ENCODE measurements at places on chromosomes 16 and 17.

DNA sequence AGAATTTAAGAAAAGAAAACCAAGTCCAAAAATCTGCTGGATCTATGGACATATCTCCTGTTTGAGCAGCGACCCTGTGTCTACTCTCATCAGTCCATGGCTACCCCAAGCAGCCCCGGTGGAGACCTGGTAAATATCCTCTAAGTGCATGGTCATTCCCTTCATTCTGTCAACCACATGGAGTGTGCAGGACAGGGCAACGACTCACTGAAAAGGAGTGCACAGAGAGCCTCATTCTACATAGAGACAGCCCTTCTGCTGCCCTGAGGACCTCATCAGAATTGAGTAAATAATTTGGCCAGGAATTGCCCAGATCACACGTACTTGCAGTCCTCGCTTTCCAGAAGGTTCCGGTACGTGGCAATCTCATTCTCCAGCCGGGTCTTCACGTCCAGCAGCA, 3.0 kb downstream of the KRT38 start:
- no peak for DNase-seq

- DNase-seq: no peak
Measured at GRCh38 chr17:47203984-47204721, 5.0 kb upstream of the MYL4 start.

DNA sequence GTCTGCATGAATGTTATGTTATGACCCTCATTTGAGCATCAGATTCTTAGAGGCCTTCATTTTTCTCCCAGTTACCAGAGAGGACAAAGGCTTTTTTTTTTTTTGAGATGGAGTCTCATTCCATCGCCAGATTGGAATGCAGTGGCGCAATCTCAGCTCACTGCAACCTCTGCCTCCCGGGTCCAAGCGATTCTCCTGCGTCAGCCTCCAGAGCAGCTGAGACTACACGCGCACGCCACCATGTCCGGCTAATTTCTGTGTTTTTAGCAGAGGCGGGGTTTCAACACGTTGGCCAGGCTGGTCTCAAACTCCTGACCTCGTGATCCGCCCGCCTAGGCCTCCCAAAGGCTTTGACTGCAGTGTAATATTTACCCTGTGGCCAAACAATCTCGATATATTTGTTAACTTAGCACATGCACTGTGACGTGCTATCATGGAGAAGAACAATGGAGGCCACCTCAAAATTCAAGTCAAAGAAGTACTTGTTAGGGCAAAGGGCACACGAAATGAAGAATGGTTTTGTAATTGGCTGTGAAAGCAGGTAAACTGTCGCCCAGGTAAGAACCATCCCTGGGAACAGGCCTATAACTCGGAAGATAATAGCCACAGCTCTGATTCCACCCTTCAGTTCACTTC, 303.4 kb downstream of the SLC39A11 start:
- DNase-seq: no peak

- no peak for DNase-seq
Measured at GRCh38 chr17:10309003-10309974, 63.5 kb downstream of the MYH13 start.

DNA sequence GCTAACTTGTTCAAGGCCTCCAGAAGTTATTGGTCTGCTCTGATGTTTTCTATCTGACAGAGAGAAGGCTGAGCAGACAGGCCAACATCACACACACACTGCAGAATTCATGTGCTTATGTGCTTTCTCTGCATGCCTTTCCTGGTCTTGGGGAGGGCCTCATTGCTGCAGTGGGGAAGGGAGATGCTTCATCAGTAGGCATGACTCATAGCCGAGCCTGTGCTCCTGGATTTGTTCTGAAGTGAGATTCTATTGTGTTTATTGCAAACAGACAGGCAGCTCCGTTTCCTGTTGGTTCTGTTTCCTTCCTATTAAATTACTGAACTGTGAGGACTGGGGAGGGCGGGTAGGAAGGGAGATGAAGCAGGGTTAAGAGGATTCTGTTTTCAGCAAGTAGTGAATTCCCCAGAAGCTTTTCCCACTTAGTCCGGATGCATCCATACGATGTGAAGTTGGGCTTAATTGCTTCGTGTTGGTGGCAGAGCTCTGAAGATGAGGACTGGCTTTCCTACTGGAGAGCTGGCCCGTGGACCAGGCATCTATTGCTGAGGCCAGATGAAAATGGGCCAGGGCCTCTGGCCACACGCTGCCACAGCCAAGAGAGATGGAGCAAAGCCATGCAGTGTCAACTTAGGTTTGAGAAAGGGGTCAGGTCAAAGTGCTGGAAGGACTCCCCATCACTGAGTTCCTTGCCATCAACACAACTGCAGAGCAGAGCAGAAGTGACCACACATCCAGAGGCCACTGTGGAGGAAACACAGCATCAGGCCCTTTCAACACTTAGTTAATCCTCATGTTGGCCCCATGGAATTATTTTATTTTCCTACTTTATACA, 179.3 kb downstream of the UTP18 start:
- DNase-seq: no peak

GRCh38 chr17:42784409-42784808, 4.0 kb downstream of the WNK4 start:
- DNase-seq: no peak

- no peak for DNase-seq
Measured at GRCh38 chr16:84315422-84315821, 20.7 kb downstream of the WFDC1 start.

- no peak for DNase-seq
Measured at GRCh38 chr17:55776271-55776670, 25.4 kb downstream of the PCTP start.

DNA sequence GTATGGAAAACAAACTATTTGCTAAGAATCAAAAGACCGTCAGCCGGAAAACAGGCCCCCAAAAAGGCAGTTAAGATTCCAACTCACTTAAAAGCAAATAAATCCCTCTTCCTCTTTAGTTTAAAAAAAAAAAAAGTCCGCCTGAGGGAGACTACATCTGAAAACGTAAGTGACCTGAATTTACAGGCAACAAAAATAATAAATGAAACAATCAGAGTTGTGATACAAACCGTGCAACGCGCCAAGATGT, 1.1 kb downstream of the KANSL1 start:
- no peak for DNase-seq

GRCh38 chr17:34199932-34200534, 55.1 kb upstream of the CCL2 start:
- DNase-seq: peak; percentile 37

DNA sequence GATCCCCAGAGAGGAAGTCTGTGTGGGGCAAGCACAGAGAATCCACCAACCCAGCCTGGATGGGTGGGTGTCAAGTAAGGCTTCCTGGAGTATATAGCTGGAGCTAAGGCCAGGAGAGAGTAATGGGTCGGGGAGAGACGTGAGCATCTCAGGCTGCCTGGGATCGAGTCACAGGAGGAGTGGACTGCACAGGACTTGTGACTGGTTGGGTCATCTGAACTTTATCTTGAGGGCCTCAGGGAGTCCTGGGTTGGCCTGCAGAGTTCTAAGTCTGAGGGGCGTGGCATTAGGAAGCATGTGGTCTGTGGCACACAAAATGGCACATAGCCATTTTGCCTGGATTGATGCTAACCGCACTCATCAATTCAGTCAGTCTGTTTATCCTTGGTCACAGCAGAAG, 1.5 kb downstream of the PLA2G15 start:
- DNase-seq: no peak

DNA sequence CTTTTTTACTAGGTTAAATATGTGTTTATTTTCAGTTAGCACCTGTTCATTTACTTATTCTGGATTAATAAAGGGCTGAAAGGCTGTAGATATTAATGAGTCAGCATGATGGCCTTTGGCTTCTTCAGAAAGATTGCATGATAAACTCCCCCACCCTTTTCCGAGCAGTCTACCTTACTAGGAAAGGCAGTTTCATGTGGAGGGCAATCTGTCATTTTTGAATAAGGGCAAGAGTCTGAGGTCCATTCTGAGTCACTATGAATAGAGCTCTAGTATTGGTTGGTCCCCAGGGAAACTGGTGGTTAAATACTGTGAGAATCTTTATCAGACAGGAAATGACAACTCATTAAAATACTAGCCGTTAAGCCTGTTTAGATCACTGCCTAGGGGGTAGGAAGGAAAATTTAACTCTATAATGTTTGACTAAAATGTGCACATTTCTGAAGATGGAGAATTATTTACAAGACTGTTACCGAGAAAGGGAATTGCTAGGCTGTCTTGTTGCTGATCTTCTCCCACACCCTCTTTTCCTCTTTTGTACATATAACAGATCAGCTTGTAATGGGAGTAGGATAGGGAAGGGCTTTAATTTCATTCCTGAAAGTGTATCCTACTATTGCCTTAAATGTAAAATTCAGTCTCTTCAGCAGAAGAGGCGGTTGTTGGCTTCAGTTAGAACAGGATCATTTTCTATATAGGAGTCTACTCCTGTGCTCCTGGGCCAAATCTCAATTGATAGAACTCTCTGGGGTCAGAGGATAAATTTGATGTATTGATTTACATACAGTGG, 63.3 kb downstream of the TUBD1 start:
- DNase-seq: no peak

- DNase-seq: no peak
Measured at GRCh38 chr16:14378131-14378551, 251.9 kb downstream of the PARN start.

DNA sequence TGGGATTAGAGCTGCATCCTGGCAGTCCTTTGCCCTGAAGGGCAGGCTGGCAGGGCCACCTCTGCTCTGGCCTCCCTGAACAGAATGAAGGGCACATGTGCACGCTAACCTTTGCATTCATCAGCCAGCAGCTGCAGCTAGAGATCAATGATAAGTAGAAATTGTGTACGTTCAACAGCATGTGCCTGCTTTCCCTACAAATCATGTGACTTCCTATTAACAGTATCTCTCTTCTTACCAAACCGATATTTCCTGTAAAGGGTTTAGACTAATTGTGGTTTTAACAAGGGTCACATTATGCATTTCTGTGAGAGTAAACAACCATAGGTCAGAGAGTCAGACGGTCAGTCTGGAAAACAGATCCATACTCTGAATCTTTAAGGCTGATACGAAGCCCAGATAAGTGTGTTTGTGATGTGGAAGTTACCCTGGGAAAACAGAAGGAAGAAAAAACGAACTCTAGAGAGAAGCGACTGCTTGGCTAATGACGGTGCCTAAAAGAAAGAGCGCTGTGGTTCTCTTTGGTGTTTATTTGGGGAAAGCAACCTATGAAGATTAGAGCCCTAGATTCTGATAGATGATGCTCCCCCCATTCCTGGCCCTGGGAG, 219.4 kb downstream of the MAF start:
- DNase-seq: no peak

- no peak for DNase-seq
Measured at GRCh38 chr17:61464843-61465180, 12.6 kb downstream of the TBX4 start.

- no peak for DNase-seq
Measured at GRCh38 chr16:68548947-68549346, 9.9 kb downstream of the ZFP90 start.

GRCh38 chr17:40622509-40622928, 25.1 kb downstream of the SMARCE1 start:
- DNase-seq: no peak

DNA sequence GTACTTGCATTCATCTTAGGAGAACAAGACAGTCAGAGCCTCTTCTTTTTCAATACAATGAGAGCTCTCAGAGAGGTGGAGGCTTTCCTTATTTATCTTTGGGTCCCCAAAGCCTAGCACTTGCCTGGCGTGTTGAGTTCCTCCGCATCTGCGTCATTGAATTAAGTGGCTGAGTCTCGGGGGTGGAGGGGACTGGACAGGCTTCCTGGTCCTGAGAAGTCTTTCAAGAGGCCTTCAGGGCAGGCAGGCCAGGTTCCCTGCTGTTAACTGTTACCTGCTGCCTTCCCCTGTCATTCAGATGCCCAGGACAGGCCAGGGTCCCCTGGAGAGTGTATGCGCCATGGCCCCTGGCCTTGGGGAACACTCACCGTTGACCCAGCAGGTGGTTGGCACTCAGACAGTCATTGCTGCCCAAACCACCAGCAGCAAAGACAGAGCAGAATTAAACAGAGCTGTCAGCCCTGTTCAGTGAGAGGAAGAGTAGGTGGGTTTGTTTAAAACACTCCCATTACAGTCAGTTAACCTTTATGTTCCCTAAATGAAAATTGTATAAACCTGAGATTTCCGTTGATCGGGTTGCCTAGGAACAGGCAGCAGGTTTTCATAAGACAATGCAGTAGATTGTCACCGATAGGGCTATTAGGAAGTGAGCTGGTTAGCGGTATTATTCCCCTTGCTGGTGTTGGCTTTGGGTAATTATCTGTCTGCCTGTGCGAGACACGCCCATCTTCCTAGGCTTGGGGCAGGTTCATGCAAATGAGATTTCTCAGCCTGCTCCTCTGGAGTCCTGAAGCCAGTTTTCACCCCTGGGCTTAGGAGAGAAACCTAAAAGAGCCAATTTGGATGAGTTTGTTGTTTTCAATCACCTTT, 132.7 kb downstream of the CCDC182 start:
- no peak for DNase-seq

- DNase-seq: no peak
Measured at GRCh38 chr16:20073203-20074098, at the start of gene GPR139. Gene GPR139 (minus strand): TSS chr16:20073890. CDS start chr16:20073616, 274 bp downstream.

DNA sequence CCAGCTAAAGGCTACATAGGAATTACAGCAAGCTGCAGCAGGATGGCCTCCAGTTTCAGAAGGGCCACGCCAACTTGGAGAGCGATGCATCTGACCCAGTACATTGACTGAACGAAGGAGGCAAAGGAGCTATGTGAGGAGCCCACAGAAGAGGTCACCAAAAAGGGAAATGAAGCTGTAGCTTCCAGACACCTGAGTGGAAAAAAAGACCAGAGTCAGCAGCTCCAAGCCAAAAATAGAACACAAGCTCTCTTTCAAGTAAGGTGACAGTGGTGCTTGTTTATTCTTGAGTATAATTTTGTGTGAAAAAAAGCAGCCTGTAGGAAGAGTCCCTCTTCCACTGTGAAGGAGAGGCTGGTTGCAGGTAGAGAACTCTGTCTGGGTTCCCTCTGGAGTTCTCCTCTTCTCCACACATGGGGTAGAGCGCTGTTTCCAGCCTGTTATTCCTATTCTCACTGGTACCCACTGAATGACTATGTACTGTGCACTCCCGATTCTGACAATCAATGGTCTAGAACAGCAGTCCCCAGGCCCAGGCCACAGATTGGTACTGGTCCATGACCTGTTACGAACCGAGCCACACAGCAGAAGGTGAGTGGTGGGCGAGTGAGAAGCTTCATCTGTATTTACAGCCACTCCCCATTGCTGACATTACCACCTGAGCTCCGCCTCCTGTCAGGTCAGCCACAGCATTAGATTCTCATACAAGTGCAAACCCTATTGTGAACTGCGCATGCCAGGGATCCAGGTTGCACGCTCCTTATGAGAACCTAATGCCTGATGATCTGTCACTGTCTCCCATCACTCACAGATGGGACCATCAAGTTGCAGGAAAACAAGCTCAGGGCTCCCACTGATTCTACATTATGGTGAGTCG, 15.1 kb downstream of the CCL4 start:
- no peak for DNase-seq

DNA sequence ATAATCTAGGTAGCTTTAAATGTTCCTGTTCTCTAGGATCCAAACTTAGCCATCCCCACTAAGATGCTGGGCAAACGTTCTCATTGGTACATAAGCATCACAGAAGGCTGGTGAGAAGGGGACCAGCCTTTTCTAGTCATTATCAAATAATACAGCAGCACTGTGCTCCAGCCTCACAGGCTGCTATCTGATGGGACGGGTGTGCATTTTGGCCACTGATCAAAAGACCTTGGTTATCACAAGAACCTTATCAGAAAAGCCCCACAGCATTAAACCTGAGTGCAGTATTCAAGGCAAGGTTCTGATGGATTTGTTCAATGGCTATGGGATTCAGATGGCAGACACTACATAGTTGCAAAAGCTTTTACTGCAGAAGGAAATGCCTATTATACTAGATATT, 19.1 kb upstream of the KPNB1 start:
- no peak for DNase-seq

Measured in stimulated activated CD4-positive, alpha-beta T cell treated with anti-CD3 and anti-CD28 coated beads, TNF-alpha, amount 100 ng/mL, for 1 hour (primary cell).